Heart left ventricle (tissue), 16 donors: ENCODE measurements at places on chromosomes 12 and 14. TPM values are rescaled to one million over a fixed set of nuclear protein-coding genes. Genes with fewer than 3 reads are reported as not detected.

GRCh38 chr12:61797266-61797665 is 462.9 kb upstream of the USP15 start:
- no peak for DNase-seq

- DNase-seq = no peak
Measured at GRCh38 chr12:56351325-56351724, 8.6 kb downstream of the STAT2 start.

- DNase-seq = no peak
Measured at GRCh38 chr12:39331539-39332261, 111.2 kb downstream of the KIF21A start.

DNA sequence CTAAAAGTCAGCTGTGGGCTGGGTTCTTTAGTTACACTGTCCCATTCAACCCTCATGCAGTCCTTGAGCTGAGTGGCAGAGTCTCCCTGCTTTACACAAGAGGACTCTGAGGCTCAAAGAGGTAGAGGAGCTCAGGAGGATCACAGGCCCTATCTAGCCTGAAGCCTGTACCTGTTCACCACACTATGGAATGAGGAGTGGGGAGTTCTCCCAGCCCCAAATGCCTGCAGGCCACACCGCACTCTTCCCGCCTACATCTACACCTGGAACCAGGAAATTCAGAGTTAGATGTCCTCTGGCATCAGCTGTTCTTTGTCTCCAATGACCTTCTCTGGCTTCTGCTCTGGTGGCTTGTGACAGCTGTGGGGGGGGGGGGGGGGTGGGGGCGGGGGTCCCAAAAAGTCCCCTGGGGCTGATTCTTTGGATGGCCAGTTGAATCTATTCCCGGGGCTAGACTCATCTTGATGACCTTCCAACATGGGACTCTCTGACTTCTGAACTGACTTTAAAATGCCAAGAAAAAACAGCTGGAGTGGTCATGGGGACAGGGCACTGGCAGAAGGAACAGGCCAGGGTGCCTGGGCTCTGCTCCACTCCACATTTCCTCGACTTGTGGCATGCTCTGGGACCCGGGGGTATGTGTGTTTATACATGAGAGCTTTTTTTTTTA is 30.6 kb downstream of the RIN3 start:
- no peak for DNase-seq

DNA sequence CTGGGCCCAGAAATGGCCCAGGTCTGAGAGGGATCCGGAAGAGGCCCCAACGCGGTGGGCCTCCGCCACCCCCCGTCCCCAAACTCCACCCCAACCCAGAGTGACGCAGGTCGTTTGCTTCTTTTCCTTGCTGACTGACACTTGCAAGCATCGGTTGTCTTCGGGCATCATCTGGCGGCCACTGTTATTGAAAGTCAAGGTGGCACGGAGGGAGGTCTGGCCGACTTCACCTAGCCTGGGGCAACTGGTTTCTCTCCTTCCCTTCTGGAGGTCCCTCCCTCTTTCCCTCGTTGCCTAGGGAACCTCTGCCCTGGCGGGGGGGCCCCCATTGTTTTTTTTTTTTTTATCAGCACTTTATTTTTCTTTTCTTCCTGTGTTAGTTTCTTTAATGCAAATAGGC is 241.8 kb downstream of the ALG10 start:
- no peak for DNase-seq

GRCh38 chr12:64943686-64944085 is 119.2 kb downstream of the TBC1D30 start:
- DNase-seq = no peak

- no peak for DNase-seq
Measured at GRCh38 chr14:100424504-100425428, 101.6 kb downstream of the SLC25A47 start.

GRCh38 chr14:23294734-23295561 is 7.7 kb downstream of the PPP1R3E start:
- no peak for DNase-seq

GRCh38 chr12:55699471-55700055 is 8.1 kb downstream of the ITGA7 start:
- no peak for DNase-seq

- DNase-seq = no peak
Measured at GRCh38 chr14:56224691-56225681, 106.8 kb downstream of the PELI2 start.

DNA sequence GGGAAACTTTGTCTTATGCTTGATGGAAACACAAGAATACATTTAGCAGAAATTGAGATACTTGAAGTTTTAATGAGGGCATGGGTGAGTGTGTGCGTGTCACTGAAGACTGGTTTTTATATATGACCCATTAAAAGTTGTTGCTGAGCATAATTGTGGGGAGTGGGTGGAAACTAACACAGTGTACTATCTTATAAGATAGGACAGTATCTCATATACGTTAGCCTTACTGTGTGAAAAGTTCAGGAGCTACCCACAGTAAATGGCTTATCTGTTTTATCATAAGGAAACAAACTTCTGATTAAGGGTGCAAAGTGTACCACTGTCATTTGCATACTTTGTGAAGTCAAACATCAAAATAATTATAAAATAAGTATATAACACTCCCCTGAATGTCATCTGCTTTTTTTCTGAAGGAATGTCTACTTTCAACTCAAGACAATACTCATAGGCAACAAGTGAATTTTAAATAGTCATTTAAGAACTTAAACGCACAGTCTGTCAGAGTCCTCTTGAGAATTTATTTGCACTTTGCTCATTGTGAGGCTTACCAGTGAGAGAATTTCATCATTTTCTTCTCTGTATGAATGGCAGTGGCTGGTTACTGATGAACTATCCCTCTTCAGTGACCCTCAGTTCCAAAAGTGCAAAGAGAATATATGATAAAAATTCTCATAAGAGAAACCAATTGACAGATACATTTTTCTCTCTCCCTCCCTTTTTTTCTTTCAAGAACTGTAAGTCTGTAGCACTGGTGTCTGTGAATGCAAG is 4.2 kb downstream of the PDE3A start:
- no peak for DNase-seq

GRCh38 chr12:32476446-32476845 is 77.1 kb downstream of the FGD4 start:
- DNase-seq = no peak

DNA sequence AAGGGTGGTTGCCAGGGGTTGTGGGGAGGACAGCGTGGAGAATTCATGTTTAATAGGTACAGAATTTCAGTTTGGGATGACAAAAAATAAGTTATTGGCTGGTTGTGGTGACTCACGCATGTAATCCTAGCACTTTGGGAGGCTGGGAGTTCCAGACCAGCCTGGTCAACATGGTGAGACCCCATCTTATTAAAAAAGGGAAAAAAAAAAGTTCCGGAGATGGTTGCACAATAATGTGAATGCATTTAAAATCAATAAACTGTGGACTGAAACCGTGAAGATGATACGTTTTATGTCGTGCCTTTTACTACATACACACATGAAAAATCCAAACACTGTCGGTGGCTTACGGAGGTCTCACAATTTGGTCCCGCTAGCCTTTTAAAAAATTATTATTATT is 20.5 kb downstream of the GALNT6 start:
- DNase-seq = no peak

Gene HELB
- 1.6 TPM for total RNA-seq
